Epithelial cell of prostate (primary cell): ENCODE measurements at places on chromosomes 12 and 14.

- DNase-seq: no peak
These were observed 1.4 kb upstream of the SLC8A3 start for GRCh38 chr14:70190156-70190555.

DNA sequence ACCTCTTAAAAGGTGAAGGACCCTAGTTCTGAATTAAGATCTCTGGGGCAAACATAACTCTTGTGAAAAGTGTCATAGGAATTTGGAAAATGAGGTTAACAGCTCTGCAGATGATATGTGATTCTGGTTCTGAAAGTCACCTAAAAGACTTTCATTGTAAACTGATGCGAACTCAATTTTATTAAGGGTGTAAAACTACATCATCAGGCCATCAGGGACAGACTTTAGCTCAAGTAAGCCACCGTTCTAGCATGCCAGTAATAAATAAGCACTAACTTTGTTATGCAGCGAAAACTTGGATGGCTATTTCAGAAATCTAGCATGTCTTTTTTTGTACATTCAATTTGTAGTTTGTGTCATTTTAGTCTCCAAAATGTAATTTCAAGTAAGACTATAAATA lies 61.6 kb downstream of the R3HDM2 start:
- no peak for DNase-seq

- no peak for DNase-seq
These were observed 5.5 kb downstream of the OR6C3 start for GRCh38 chr12:55336002-55336401.

GRCh38 chr12:75389706-75390105 lies 1.2 kb upstream of the GLIPR1L2 start:
- DNase-seq: no peak

DNA sequence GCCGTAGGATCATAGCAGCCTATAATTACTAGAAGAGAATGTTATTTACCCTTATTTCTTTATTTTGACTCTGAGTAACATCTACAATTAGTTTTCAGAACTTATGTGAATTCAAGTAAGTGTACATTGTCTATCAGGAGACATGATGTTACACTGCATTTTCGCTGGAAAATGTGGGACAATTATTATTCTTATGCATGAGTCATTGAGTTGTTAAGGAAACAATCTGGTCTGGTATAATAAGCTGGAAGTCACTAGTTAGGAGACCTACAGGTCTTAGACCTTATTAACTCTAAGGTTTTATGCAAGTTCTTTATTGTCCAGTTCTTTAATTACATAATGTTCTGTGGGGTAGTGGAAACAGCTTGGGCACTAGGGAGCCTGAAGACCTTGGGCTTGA lies 5.8 kb downstream of the KTN1 start:
- no peak for DNase-seq

- no peak for DNase-seq
These were observed 832 bp upstream of the CACNA2D4 start for GRCh38 chr12:1919284-1919683.

DNA sequence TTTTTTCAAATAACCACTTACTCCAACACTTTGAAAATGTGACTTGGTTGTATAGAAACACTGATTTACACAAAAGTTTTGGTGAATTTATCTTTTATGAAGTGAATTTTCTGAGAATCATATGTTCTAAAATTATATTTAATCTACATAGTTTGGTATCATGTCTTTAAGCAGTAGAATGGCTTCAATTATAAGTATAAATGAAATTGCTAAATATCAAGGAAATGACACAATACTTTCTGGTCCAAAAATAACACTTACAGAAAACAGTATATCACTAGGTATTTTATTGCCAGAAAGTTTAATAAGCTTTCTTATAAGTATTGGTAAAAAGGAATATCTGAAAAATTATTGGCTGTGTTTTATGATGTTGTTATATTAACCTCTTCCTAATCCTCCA lies 90.9 kb downstream of the SRGAP1 start:
- DNase-seq: no peak
